ENCODE measurements at places on chromosomes 2 and 18. TPM values are rescaled to one million over a fixed set of nuclear protein-coding genes. Genes with fewer than 3 reads are reported as not detected.

DNA sequence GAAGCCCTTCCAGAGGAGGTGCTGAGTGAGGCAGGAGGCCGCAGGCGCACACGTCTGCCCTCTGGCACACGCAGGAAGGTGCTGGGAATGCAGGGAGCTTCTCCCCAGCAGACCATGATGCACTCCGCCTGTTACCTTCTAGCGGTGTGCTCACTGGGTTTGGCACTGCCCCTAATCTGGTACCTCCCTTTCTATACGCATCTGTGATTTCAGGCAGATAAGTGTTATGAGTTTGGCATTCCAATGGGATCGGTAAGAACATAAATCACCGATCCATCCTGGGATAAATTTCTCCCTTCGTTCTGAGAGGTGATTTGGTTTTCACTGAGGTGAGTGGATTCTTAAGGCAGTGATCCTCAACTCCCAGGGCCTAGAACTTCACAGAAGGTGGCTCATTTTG is 34.6 kb downstream of the ODC1 start:
- H3K27ac ChIP-seq = no peak overlapping the region
- H3K4me1 ChIP-seq = peaks cover 32% of the 10 kb centered on the region
- DNase-seq = no peak
- H3K4me3 ChIP-seq = no peak overlapping the region
- H3K27me3 ChIP-seq = no peaks in the 10 kb centered on the region

DNA sequence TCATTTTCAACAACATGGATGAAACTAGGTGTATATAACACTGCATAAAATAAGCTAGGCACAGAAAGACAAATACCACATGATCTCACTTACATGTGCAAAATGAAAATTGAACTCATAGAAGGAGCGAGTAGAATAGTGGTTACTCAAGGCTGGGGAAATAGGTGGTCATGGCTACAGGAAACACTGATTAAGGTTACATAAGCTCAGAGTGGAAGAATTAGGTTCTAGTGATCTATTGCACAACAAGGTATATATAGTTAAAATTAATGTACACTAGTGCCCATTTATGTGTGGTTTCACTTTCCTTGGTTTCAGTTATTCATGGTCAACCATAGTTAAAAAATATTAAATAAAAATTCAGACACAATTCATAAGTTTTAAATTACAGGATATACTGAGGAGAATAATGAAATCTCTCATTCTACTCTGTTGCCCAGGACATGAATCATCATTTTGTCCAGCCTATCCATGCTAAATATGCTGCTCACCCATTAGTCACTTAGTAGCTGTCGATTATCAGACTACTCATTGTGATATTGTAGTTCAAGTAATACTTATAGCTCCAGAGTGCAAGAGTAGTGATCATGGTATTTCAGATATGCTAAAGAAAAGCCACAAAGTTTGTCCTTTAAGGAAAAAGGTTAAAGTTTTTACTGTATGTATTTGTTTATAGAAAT is 1530.9 kb upstream of the LRRTM1 start:
- H3K27ac ChIP-seq = no peak overlapping the region
- DNase-seq = no peak
- no peak overlapping the region for H3K4me3 ChIP-seq
- no peaks in the 10 kb centered on the region for H3K4me1 ChIP-seq
- H3K27me3 ChIP-seq = no peaks in the 10 kb centered on the region
- H3K36me3 ChIP-seq = no peaks in the 10 kb centered on the region

DNA sequence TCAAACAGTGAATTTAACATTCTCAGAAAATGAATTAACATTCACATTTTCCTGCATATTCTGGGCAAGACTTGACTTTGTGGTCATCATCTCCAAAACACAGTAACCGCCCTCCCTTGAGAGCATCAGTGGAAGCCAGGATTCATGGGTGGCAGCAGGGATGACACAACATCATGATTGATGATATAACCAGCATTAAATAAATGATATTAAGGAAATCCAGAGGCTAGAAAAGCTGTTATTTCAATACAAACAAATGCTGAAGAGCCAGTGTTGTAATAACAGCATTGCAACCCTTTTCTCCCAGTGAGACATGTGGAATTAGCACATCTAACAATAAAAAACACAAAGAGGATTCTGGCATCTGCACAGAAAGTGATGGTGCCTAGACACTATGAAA is 41.1 kb downstream of the CDC42EP3 start:
- no peak overlapping the region for H3K4me3 ChIP-seq
- no peak overlapping the region for H3K27ac ChIP-seq
- no peaks in the 10 kb centered on the region for H3K36me3 ChIP-seq
- H3K27me3 ChIP-seq = no peaks in the 10 kb centered on the region
- no peak for DNase-seq

RIT2 gene
- total RNA-seq = not detected

- H3K36me3 ChIP-seq = no peaks in the 10 kb centered on the region
- DNase-seq = no peak
- H3K27me3 ChIP-seq = no peaks in the 10 kb centered on the region
- H3K27ac ChIP-seq = no peak overlapping the region
- H3K4me1 ChIP-seq = no peaks in the 10 kb centered on the region
Observed at GRCh38 chr2:79320871-79321270, 161.3 kb upstream of the REG3A start.

DNA sequence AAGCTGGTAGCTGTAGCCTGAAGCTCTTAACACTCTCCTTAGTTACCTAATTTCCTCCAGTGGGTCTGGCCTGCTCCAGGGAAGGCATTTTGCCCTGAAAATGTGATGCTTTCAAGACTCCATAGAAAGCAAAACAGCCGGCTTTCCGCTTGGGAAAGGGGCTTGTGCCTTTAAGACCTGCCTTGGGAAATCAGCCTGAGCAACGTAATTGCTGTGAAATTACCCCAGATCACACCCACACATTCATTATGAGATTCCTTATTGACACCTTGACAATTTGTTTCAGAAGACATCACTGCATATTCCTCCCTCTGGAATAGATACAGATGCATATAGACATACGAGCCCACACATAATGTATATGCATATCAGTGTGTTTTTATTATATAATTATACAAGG is 190.5 kb upstream of the SKOR2 start:
- H3K36me3 ChIP-seq = no peaks in the 10 kb centered on the region
- no peak overlapping the region for H3K4me3 ChIP-seq
- no peak for DNase-seq
- no peaks in the 10 kb centered on the region for H3K27me3 ChIP-seq

DNA sequence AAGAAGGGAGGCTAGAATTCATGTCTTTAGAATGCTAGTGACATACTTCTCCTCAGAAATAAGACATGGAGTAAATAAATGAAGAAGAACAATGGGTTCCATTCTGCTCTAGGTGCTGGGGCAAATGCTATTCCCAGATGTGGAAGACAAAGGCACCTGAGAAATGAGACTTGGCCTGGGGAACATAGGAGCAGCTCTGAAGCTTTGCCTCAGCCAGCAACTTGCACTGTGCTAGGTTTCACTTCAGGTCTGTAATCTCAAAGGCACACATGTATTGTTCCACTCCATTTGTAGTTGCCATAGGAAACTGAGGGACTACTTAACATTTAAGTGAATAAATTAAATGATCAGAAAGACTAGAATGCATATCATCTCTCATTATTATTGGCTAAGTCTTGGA is 538.9 kb upstream of the REG3G start:
- no peaks in the 10 kb centered on the region for H3K36me3 ChIP-seq
- no peak overlapping the region for H3K4me3 ChIP-seq
- no peak overlapping the region for H3K27ac ChIP-seq

GRCh38 chr2:9594366-9595054 is 36.3 kb downstream of the YWHAQ start:
- peak; percentile 55 for DNase-seq
- peak overlapping the region; percentile 0 for H3K27ac ChIP-seq
- H3K4me3 ChIP-seq = no peak overlapping the region
- H3K27me3 ChIP-seq = no peaks in the 10 kb centered on the region

GRCh38 chr2:18927525-18928232 is 338.3 kb upstream of the NT5C1B start:
- peaks cover 15% of the 10 kb centered on the region for H3K4me1 ChIP-seq
- no peaks in the 10 kb centered on the region for H3K27me3 ChIP-seq
- H3K27ac ChIP-seq = no peak overlapping the region
- no peak for DNase-seq

DNA sequence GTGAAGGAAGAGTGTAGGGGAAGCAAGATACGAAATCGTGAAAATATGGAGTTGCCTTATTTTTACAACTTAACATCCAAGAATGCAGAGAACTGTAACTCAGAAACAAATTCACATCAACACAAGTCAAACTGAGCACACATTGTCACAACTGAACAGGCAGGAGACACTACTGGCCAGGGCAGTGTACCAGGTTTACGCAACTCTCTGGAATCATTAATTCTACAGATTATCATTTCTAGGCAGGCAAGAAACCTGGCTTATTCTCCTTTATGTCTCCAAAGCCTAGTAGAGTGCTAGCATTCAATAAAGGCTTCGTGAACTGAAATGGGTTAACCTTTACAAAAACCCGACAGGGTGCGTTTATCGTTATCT is 584 bp downstream of the COA5 start:
- H3K36me3 ChIP-seq = peaks cover 8% of the 10 kb centered on the region
- no peaks in the 10 kb centered on the region for H3K27me3 ChIP-seq
- no peak for DNase-seq

GRCh38 chr2:171432206-171432968 is 1.4 kb downstream of the METTL8 start:
- peaks cover 11% of the 10 kb centered on the region for H3K4me1 ChIP-seq
- no peak for DNase-seq
- H3K27me3 ChIP-seq = no peaks in the 10 kb centered on the region
- H3K36me3 ChIP-seq = no peaks in the 10 kb centered on the region
- no peak overlapping the region for H3K4me3 ChIP-seq
- H3K27ac ChIP-seq = no peak overlapping the region

GRCh38 chr2:200640176-200640575 is 54.4 kb downstream of the AOX1 start:
- no peak for DNase-seq
- H3K36me3 ChIP-seq = no peaks in the 10 kb centered on the region
- H3K4me3 ChIP-seq = no peak overlapping the region

DNA sequence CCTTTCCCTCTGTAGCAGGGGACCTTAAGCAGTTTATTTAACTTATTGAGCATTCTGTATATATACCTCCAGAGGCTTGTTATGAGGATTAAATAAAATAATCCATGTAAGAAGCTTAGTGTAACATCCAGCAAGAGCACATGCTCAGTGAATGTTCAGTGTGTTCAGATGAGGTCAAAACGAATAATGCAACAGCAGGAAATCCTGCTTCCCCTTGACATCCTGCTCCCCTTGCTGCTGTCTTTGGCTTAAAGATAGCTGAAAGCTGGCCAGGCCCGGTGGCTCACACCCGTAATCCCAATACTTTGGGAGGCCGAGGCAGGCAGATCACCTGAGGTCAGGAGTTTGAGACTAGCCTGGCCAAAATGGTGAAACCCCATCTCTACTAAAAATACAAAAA is 68.7 kb downstream of the COL4A4 start:
- no peak for DNase-seq
- no peaks in the 10 kb centered on the region for H3K36me3 ChIP-seq
- H3K4me3 ChIP-seq = no peak overlapping the region
- H3K27ac ChIP-seq = no peak overlapping the region
- H3K4me1 ChIP-seq = no peaks in the 10 kb centered on the region
- H3K27me3 ChIP-seq = no peaks in the 10 kb centered on the region

DNER gene
- total RNA-seq = not detected

- H3K4me1 ChIP-seq = no peaks in the 10 kb centered on the region
- no peaks in the 10 kb centered on the region for H3K36me3 ChIP-seq
- no peak overlapping the region for H3K4me3 ChIP-seq
- no peak overlapping the region for H3K27ac ChIP-seq
- no peaks in the 10 kb centered on the region for H3K27me3 ChIP-seq
Observed at GRCh38 chr2:142796161-142796560, 81.3 kb upstream of the KYNU start.

ERMN gene
- not detected for total RNA-seq

DNA sequence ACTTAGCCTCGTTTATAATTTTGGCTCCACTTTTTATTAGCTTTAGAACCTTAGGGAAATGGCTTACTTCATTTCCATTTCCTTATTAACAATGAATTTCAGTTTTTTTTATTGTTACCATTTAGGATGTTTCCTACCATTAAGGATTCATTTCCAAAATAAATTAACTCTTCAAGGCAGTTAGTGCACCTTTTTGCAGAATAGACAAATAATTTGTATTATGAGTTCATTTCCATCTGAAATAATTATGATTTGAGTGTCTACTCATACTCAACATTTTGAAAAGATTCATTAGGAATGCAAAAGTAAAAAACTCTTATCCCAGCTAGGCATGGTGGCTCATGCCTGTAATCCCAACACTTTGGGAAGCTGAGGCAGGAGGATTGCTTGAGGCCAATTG is 186.8 kb upstream of the STON1 start:
- H3K27ac ChIP-seq = peak overlapping the region; percentile 6
- no peaks in the 10 kb centered on the region for H3K4me1 ChIP-seq
- no peaks in the 10 kb centered on the region for H3K27me3 ChIP-seq
- no peak overlapping the region for H3K4me3 ChIP-seq

DNA sequence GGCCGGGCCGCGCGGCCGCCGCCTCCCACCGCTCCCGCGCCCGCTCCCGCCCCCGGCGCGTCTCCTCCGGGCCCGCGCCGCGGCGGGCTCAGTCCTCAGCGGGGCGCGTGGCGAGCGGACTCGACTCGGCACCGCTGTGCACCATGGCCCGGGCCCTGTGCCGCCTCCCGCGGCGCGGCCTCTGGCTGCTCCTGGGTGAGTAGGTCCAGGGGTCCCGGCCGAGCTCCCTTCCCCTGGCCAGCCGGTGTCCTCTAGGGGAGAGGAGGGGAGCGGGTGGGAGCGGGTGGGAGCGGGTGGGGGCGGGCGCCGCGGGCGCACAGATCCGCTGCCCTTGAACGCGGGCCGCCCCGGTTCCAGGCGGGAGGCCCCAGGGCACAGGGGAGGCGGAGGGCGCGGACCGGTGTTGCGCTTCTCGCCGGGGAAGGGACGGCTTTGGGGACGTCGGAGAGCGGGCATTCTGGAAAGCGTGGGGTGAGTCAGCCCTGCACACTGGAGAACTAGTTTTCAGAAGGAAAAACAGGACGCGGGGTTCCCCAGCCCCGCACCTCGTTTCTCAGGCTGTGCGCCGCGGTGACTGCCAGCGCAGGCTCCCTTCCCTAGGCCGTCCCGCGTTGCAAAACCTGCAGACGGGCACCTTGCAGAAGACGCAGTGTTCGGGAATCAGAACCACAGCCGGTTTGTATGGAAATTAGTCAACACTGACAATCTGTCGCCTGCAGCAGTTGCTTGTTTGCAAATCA is at the start of gene RAMP1:
Gene RAMP1, plus strand, starts transcription at position 91 of the 740 bp plus-strand sequence. Its CDS starts 53 bp downstream, at position 144.
- H3K27me3 ChIP-seq = no peaks in the 10 kb centered on the region
- H3K4me3 ChIP-seq = no peak within 1 kb of the TSS
- H3K36me3 ChIP-seq = no peaks in the 10 kb centered on the region
- DNase-seq = peak; percentile 17
- H3K27ac ChIP-seq = no peak within 1 kb of the TSS

DNA sequence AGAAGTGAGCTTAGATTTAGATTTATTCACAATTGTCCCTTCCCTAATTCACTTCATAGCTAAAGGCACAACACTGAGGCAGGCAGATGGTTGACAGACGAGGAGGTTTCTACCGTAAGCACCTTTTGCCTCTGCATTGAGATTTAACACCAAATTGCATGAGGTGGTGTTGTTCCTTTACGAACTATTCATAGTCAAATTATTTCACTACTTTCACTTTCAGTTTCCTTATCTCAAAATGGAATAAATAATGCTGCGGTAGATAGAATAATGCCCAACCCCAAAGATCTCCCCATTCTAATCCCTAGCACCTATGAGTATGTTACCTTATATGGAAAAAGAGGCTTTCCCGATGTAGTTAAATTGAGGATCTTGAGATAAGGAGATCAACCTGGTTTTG is 58.9 kb upstream of the LINC00305 start:
- no peak for DNase-seq
- no peak overlapping the region for H3K4me3 ChIP-seq
- H3K27ac ChIP-seq = no peak overlapping the region
- H3K36me3 ChIP-seq = no peaks in the 10 kb centered on the region
- no peaks in the 10 kb centered on the region for H3K4me1 ChIP-seq

Data from thyroid gland (tissue), 4 donors.